ENCODE measurements at places on chromosomes 5 and 9.

GRCh38 chr9:74303945-74304344, 193.2 kb upstream of the RORB start:
- DNase-seq, result no peak

GRCh38 chr5:10479154-10479721, 37.6 kb downstream of the ROPN1L start:
- DNase-seq, result no peak

GRCh38 chr5:146082798-146083197, 22.6 kb downstream of the PLAC8L1 start:
- DNase-seq, result no peak

GRCh38 chr9:114258866-114259797, 63.8 kb upstream of the ORM1 start:
- DNase-seq, result no peak

DNA sequence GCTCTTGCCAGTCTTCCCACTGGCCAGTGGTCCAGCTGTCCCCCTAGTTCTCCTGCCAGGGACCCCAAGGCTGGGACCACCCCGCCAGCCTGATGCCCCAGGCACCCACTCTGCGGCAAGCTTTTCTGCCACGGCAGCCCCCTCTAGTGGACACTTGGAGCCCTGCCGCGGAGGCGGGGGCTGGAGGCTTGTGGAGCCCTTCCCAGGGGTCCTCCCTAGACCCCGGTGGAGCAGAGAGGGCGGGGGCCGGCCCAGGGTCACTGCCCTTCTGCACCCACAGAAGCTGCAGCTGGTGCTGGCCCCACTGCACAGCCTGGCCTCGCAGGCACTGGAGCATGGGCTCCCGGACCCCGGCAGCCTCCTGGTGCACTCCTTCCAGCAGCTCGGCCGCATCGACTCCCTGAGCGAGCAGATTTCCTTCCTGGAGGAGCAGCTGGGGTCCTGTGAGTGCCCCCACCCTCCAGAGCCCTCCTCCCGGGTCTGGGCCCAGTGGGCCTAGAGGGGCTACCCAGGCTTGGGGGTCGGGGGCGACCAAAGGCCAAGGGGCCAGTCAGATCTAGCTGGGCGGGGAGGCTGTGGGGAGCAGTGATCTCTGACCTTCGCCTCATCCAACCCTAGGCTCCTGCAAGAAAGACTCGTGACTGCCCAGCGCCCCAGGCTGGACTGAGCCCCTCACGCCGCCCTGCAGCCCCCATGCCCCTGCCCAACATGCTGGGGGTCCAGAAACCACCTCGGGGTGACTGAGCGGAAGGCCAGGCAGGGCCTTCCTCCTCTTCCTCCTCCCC, 9.1 kb downstream of the EGFL7 start:
- no peak for DNase-seq

- no peak for DNase-seq
These were observed 30.5 kb downstream of the GRIA1 start for GRCh38 chr5:153520952-153521351.

GRCh38 chr9:37498457-37498856, 12.7 kb downstream of the POLR1E start:
- no peak for DNase-seq

- DNase-seq, result no peak
These were observed 28.7 kb downstream of the PTTG1 start for GRCh38 chr5:160450164-160450932.

GRCh38 chr9:69604568-69605219, 67.5 kb downstream of the APBA1 start:
- DNase-seq, result no peak
